ENCODE measurements at places on chromosomes 12 and 14.
A peak's percentile ranks its signal among the peaks of the same experiment; 100 is the strongest.

DNA sequence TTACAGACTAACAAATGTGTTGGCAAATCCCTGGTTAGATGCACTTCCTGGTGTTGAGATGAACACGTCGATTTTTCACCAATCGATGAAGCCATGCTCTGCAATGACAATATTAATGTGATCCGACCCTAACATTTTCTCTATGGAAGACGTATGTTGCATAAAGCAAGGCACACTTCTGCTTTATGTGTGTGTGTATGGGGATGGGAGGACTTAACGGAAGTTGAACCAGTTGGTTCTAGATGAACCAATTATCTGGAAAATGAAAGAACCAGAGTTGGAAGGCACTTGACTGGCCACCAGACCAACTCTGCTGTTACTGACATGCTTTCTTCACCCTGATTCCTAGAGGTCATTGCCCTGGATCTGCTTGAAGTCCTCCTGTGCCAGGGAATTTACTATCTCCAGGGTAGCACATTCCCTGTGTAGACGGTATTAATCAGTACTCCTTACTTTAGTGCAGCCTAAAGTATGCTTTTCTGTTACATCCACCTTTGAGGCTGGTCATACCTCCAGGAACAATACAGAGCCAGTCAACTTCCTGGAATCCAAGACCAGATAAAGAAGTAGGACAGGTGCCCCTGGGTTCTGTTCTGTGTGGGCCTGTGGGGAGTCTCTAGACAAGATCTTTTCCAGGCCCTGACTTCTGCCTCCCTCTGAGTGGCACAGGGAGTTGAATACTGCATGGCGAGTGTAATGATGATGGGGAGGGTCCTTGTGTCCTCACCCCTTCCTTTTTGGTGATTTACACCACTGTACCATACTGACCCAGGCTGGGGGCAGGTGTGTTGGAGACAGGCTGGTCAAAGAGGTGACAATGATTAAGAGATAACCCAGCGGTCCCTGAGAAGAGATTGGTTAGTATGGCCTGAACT lies 4.1 kb downstream of the SDR39U1 start:
- no peak overlapping the region for H3K27ac ChIP-seq
- no peak for DNase-seq
- H3K4me3 ChIP-seq: no peak overlapping the region
- H3K36me3 ChIP-seq: no peaks in the 10 kb centered on the region

DNA sequence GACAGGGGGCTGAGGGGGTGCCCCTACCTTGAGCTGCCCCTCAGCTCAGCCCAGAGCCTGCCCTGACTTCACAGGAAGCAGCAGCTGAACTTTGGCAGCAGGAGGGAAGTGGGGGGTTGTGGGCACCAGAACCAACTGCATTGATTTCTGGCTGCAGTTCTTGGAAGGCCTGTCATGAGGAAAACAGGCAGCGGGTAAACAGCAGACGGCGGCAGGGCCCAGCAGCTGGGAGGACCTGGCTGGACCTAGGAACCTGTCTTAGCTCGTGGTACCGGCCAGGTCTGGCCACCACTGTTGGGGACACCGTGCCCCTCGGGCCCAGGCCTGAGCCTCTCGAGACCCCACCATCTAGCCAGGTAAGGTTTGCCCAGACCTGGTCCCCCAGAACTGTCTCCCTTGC lies 154.2 kb upstream of the MYL2 start:
- H3K27ac ChIP-seq: no peak overlapping the region
- H3K4me3 ChIP-seq: no peak overlapping the region
- H3K36me3 ChIP-seq: no peaks in the 10 kb centered on the region
- no peak for DNase-seq
- no peaks in the 10 kb centered on the region for H3K4me1 ChIP-seq
- H3K27me3 ChIP-seq: no peaks in the 10 kb centered on the region

- no peaks in the 10 kb centered on the region for H3K27me3 ChIP-seq
- no peak overlapping the region for H3K27ac ChIP-seq
- no peaks in the 10 kb centered on the region for H3K36me3 ChIP-seq
- DNase-seq: no peak
- no peak overlapping the region for H3K4me3 ChIP-seq
Measured at GRCh38 chr14:71130491-71131179, 223.4 kb downstream of the PCNX1 start.

- H3K4me3 ChIP-seq: no peak overlapping the region
- peak; percentile 16 for DNase-seq
- H3K4me1 ChIP-seq: peaks cover 4% of the 10 kb centered on the region
- no peaks in the 10 kb centered on the region for H3K36me3 ChIP-seq
- H3K27ac ChIP-seq: no peak overlapping the region
- H3K27me3 ChIP-seq: no peaks in the 10 kb centered on the region
Measured at GRCh38 chr12:54958048-54958658, 26.4 kb downstream of the TESPA1 start.

DNA sequence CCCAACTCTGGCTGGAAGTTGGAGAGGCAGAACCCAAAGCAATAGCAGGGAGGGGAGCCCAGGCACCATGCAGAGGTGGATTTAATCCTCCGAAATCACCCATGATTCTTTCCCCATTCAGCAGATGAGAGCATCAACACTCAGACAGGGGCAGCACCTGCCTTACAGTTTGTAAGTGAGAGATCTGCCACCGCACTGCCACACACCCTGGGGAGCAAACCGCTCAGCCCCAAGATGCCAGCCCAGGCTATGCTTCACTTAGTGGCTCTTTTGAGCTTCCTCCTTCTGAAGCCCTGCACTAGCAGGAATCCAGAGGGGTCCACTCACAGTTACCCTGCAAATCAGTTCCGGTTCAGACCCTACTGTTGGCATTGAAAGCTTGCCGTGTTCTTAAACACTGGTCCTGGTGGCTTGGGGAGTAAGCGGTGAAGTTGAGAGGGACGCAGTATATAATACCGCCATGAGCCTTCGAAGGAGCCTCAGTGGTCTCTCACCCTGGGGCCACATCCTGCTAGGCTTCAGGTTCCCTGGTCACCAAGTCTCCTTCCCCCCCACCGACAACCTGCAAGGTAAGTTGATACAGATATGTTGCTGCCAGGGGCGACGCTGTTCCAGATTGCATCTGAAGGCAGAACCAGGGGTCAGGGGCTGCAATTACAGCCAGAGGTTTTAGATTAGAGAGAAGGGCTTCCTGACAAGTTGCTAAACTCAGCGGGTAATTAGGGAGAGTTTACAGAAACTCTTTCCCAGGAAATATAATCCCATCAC lies 72.0 kb upstream of the CCND2 start:
- DNase-seq: no peak
- no peaks in the 10 kb centered on the region for H3K27me3 ChIP-seq
- H3K27ac ChIP-seq: no peak overlapping the region
- no peaks in the 10 kb centered on the region for H3K36me3 ChIP-seq
- no peak overlapping the region for H3K4me3 ChIP-seq
